ENCODE measurements at places on chromosomes 1 and 21. TPM values are rescaled to one million over a fixed set of nuclear protein-coding genes. Genes with fewer than 3 reads are reported as not detected.

Gene F3
- 50.8 TPM for total RNA-seq

Gene CFHR1
- 0.50 TPM for total RNA-seq

Gene LYPLA2
- 27.5 TPM for total RNA-seq

Gene RNF223
- total RNA-seq: not detected

Gene S100A1
- 0.17 TPM for total RNA-seq

Gene LIN9
- 2.8 TPM for total RNA-seq

Gene NOS1AP
- 0.17 TPM for total RNA-seq

Gene IFI44L
- total RNA-seq: 2.1 TPM

Gene CR1L
- not detected for total RNA-seq

Measured in fibroblast of lung (primary cell).